Cortex of kidney (tissue), 1 donor: ENCODE measurements at places on chromosomes 6 and 20.

DNA sequence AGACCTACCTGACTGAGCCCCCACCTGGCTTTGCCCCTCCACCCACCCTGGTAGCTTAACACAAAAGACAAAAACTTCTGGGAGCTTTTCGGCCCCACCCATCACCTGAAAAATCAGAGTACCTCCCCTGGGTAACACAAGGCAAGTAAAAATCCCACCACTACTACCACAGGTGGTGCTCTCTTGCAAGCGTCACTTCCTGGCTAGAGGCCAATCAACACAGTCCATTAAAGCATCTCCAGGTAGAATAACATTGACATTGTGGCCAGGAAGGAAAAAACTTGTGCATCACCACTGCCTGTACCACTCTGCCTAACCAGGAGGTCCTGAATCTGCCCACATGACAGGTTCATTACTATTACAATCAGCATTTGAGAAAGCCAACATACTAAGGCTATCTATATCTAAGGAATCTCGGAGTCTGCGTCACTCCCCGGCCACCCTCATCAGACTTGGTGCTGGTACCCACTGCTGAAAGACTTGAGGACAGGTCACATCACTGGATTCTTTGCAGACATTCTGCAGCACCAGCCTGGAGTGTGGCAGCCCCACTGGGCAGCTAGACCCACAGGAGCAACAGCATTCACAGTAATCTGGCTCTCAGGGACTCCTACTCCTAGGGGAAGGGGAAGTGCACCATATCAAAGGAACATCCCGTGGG lies 125.9 kb downstream of the CDK19 start:
- no peak for DNase-seq

GRCh38 chr6:156955494-156956183 lies 178.5 kb downstream of the ARID1B start:
- DNase-seq, result no peak

- no peak for DNase-seq
Observed at GRCh38 chr6:124879110-124879991, 82.9 kb upstream of the RNF217 start.

- no peak for DNase-seq
Observed at GRCh38 chr6:63573899-63574553, 1.7 kb downstream of the LOC128125822 start.

- DNase-seq, result no peak
Observed at GRCh38 chr6:168387426-168387825, 53.6 kb upstream of the SMOC2 start.

DNA sequence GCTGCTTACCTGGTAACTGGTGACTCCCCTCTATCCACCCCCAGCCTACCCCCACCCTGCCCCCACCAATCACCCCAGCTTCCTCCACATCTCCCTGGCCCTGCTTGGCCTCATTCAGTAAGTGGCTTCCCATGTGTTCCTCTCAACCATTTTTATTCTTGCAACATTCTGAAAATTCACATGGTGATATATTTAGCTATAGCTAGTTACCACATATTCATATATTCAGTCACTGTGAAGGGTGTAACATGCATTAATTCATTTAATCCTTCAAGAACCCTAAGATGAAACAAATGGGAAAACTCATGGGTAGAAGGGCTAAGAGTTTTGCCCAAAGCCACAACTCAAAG lies 95.4 kb upstream of the CEP85L start:
- no peak for DNase-seq

DNA sequence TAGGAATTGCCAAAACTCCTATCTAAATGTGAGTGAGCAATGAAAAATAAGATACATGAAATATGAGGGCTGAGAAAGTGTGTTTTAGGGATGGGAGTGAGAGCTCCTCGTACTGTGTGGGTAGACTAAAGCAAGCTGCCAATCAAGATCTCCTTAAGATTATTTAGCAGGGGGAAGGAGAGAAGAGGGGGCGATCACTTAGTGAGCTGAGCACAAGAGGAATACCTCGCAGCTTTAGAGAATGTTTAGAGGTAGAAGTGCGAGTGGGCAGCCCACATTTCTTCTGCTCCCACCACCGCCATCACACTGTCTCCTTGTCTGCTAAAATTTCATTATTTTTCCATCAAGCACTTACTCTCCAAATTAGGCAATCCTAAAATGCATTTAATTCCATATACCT lies 312.6 kb downstream of the ALDH8A1 start:
- DNase-seq, result no peak

DNA sequence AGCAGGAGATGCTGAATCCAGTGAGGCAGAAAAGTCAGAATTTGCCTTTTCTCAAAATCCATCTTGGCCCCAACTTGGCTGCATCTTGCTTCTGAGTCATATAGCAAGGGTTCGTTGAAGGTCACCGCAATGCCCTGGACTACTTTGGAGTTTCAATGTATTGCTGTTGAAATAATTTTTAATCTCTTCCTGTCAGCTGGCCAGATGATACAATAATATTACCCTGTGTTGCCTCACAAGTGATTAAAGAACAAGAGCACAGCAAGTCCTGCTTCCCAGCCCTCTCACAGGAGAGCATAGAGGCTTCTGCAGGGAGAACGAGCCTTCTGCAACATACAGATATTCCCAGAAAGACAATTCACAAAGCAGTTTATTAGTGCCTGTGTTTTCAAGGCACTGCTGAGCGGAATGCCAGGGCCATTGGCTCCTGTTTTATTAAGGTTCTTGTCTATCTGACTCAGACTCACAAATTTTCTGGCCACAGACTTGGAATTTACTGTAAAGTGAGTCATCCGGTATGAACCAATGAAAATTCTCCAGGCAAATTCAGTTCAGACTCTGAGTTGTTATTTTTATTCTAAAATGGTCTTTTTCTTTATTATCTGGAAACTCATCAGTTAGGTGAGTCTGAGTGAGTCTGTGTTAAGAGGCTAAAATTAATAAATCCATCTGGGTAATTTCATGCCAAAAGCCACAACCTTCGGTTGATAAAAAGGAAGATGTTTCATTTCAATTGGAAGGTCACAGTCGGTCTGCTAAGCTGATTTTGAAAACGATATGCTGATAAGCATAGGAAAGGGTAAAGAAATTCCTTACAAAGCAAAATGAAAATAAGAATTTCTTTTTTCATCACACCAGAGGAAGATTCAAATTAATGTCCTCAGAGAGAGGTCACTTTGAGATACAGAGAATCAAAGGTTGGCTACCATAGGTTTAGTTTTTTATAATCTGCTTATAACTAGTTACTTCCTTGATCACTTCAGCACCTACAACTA lies 289.4 kb upstream of the STXBP5 start:
- DNase-seq, result no peak

- no peak for DNase-seq
Observed at GRCh38 chr6:3247255-3248146, 11.2 kb upstream of the PSMG4 start.

GRCh38 chr6:151292974-151293687 lies 53.4 kb downstream of the AKAP12 start:
- DNase-seq, result no peak

GRCh38 chr20:8974009-8974708 lies 94.7 kb upstream of the PLCB4 start:
- no peak for DNase-seq

- DNase-seq, result no peak
Observed at GRCh38 chr6:118586746-118587485, 38.8 kb downstream of the PLN start.

GRCh38 chr6:50853939-50854338 lies 35.3 kb downstream of the TFAP2B start:
- DNase-seq, result no peak

DNA sequence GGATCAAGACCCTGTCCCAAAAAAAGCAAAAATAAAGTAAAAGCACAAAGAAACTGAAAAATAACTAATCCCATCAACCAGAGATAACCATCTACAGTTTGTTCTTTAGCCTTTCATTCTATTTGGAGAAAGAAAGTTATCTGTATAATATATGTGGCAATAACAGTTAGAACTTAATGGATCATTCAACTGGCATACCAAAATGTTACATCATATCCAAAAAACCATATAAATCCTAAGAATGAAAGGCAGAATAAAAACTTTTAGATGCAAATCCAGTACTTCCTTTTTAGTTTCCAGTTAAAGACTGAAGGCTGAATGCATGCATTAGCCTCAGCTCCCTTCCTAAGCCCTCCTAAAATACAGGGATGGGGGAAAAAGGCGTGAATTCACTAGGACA lies 25.2 kb downstream of the ILRUN start:
- no peak for DNase-seq

GRCh38 chr6:124903797-124904196 lies 58.4 kb upstream of the RNF217 start:
- no peak for DNase-seq

DNA sequence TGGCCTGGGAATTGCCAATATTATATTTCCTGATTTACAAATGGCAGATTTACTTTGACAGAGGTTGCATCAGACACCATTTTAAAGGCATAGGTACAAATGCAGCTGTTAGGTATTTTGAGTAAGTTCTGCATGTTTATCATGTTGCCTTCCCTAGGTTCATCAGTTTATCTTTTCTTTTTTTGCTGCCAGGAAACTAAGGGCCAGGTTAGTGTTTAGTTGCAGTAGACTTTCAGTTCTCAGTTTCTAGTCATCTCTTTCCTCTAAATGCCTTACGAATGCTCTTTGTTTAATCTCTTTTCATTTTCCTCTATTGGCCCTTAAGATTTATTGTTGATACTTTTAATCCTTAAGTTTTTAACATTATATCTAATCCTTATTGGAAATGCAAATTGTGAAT lies 129.9 kb downstream of the SMAP1 start:
- DNase-seq, result no peak

DNA sequence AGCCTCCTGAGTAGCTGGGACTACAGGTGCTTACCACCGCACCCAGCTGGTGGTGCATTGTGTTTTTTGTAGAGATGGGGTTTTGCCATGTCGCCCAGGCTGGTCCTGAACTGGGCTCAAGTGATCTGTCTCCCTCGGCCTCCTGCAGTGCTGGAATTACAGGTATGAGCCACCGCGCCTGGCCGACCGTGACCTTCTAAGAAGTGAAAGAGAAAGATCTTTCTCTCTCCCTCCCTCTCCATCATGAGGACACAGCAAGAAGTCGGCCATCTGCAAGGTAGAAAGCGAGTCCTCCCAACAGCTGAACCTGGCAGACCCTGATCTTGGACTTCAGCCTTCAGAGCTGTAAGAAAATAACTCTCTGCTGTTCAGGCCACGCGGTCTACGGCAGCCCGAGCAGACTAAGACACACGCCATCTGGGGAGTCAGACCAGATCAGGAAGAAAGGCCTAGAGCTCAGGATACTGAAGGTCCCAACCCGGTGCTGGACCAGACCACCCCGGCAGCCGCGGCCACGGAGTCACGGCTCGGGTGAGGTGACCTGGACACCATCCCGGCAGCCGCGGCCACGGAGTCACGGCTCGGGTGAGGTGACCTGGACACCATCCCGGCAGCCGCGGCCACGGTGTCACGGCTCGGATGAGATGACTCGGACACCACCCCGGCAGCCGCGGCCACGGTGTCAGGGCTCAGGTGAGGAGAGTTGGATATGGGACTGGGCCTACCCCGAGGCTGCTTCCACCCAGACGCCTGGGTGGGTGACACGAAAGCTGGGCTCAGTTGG lies 9.6 kb downstream of the GMEB2 start:
- no peak for DNase-seq

DNA sequence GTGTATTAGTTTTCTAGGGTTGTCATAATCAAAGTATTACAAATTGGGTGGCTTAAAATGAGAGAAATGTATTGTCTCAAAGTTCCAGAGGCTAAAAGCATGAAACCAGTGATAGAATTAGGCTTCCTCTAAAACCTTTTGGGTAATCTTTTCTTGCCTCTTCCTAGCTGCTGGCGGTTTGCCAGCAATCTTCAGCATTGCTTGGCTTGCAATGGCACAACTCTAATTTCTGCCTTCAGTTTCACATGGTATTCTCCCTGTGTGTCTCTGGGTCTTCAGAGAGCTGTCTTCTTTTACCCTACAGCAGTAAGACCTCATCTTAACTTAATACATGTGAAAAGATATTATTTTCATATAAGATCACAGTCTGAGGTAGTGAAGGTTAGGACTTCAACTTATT lies 479.1 kb upstream of the GJE1 start:
- no peak for DNase-seq

DNA sequence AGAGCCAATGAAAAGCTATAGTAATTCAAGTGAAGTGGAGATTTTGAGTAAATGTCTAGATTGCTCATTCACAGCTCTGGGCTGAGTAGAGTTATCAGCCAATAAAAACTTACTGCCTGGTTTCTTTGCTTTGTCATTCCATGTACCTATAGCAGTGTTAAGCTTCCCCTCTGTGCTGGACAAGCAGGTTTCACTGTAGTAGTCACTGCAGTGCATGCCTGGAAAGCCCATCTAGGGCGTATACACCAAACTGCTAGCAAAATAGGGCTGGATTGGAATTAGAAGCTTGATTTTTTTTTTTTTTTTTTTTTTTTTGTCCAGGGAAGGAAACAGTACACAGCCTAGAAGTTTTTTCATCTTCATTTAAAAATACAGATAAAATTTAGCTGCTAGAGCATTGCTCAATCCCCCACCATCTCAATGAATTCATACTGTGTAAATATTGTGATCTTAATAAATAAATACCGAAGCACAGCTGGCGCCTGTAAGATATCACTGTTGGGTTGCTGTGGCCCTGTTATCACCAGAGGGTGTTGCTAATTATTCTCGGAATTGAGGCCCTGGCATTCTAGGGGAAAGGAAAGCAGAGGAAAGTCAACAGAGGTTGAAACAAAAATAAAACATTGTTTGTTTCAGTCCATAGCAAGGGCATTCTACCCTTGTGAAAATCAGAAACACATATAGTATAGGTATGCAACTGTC lies 968.5 kb upstream of the GJE1 start:
- no peak for DNase-seq

DNA sequence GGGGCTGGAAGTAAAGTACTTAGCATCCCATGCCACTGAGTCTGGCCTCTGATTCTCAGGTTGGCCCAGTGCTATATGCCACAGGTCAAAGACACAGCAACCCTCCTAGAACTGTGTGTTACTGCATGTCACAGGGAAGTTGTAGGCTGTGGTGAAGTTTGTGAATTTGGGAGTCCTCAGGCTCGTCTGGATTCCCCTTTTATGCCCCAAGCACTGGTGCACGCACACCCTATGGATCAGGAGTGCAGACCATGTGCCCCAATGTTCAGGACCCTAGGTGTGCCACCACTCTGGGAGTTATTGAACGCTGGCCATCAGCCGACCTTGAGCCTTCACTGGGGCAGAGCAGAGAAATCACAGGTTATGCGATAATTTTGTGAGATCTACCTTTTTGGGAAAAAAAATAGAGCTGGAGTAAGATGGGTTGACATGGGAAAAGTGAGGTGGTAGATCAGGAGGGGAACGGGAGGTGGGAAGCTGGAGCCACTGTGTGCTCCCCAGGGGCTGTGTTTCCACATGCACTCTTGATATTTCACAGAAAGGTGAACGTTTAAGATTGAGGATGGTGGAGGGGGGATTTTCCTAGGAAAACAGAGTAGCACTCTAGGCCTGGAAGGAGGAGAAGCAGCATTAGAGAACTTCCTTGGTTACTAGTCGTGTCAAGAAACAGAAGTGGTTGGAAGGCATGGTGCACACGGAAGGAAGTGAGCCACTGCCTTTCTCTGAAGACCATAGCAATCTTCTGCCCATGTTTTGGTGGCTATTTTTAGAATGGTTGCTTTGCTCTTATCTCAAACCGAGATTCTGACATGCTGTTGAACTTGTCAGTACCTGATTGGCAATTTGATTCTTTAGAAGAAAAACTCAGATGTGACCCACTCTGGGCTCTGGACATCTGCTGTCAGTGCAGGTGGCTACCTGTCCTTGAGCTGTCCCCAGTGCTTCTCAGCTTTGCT lies 44.1 kb downstream of the DUSP22 start:
- DNase-seq, result no peak
